Activated naive CD4-positive, alpha-beta T cell treated with Interleukin-2 at 50 U/mL for 16 hours (primary cell): ENCODE measurements at places on chromosomes 4 and X.

DNA sequence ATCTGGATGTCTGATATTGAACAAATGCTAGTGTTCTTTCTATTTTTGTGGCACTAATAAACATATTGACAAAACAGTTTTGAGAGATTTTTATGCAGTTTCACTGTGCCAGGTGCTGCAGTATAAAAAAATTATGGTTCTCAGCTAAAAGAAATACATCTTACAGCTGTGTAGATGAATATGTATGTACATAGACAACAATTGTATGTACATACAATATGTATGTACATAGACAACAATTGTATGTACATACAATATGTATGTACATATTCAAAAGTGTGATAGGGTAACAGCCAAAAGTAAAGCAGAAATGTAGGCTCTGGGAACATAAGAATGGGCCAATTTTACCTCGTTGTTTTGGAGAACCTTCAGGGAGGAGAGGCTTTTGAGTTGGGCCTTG, 390.0 kb upstream of the RPS6KA3 start:
- no peak for DNase-seq

DNA sequence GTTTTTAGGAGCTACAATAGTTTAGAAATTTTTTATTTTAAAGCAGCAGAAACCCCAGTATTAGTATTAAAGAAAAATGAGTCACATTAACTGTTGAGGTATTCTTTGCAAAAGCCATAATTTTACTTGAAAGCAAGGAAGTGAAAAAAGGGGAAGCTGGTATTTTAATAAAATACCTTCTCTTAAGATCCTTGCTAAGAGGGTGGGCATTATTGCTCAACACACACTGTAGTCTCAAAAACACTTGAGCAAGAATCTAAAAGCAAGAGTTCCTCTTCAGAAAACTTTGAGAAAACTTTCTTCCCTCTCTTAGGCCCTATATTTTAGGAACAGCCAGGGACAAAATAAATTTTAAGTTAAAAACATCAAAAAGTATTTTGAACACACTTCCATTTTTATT, 259.4 kb upstream of the DIAPH2 start:
- DNase-seq: no peak

- DNase-seq: no peak
Observed at GRCh38 chrX:119228512-119229252, 7.4 kb upstream of the PGRMC1 start.

GRCh38 chr4:53622739-53623151, 31.5 kb upstream of the LNX1 start:
- no peak for DNase-seq

DNA sequence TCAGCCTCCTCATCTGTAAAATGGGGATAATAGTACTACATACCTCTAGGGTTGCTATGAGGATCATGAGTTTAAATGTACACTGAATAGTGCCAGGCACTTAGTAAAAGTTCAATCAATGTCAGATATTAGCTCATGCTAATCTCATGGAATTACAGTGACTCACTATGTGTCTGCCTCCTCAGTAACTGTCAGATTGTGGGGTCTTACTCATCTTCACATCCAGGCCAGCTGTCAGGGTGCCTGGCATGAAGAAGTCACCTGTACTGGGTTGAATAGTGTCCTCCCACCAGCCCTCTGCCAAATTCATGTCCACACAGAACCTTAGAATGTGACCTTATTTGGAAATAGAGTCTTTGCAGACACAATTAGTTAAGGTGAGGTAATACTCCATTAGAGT, 54.3 kb upstream of the STIM2 start:
- DNase-seq: no peak

GRCh38 chr4:106875340-106875739, 160.8 kb downstream of the DKK2 start:
- DNase-seq: no peak

DNA sequence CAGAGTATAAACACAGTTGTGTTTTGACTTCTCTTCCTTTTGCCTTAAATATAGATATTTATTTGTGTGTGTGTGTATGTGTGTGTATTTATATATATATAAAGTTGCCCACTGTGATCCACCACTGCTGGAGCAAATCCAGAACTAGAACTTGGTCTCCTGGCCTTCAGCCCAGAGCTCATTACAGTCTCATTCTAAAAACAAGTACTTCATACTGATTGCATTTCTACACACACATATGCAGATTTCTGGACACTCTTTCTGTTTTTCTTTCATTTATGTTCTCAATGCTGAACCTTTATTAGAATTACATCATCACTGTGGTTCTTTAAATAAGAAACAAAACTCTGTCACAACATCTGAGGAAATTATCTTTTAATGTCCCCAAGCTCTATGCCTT, 381 bp downstream of the TXK start:
- no peak for DNase-seq

DNA sequence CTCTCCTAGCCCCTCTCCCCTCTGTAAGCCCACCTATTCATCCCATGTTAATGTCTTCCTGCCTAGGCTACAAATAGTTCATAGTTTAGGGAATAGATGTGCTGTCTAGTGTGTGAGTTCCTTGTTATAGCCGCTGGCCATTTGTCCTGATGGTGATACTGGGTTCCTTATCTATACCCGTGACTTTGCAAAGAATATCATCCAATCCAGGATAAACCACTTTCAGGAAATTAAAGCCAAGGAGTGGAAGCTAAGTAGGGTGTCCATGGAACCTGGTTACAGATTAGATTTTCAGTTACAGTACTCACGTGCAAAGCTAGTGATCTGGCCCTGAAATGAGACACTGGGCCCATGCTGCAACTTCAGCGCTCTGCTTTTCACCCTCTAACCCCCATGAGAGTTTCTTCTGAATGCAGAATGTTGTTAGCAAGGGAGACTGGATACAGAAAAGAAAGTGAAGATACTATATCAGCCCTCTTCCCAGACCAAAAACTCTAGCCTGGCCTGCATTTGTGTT, 111.4 kb downstream of the TMEM164 start:
- DNase-seq: no peak

- no peak for DNase-seq
Observed at GRCh38 chr4:74724979-74725378, 69.3 kb downstream of the BTC start.

DNA sequence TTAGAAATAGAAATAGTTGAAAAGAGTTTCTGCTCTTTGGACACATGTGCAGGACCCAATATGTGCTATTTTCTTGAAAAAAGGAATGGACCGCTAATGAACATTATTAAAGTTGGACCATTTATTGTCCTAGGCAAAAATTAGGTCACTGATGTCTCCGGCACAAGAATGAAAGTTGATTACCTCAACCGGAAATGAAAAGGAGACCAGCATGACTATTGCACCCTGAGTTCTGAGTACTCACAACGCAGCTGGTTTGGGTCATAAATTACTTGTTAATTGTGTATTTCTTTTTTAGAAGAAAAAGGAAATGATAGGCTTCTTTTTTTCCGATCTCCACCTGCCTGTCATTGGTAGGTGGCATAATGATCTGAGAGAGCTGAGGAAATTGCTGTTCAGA, 232.7 kb downstream of the ARHGAP24 start:
- no peak for DNase-seq

GRCh38 chr4:146329050-146329716, 114.8 kb downstream of the REELD1 start:
- no peak for DNase-seq

GRCh38 chr4:122450847-122451246, 5.7 kb downstream of the IL2 start:
- peak; percentile 27 for DNase-seq

- no peak for DNase-seq
Observed at GRCh38 chrX:41332408-41333002, 1.5 kb upstream of the DDX3X start.

- DNase-seq: no peak
Observed at GRCh38 chr4:77699731-77700210, 94.2 kb downstream of the CXCL13 start.

DNA sequence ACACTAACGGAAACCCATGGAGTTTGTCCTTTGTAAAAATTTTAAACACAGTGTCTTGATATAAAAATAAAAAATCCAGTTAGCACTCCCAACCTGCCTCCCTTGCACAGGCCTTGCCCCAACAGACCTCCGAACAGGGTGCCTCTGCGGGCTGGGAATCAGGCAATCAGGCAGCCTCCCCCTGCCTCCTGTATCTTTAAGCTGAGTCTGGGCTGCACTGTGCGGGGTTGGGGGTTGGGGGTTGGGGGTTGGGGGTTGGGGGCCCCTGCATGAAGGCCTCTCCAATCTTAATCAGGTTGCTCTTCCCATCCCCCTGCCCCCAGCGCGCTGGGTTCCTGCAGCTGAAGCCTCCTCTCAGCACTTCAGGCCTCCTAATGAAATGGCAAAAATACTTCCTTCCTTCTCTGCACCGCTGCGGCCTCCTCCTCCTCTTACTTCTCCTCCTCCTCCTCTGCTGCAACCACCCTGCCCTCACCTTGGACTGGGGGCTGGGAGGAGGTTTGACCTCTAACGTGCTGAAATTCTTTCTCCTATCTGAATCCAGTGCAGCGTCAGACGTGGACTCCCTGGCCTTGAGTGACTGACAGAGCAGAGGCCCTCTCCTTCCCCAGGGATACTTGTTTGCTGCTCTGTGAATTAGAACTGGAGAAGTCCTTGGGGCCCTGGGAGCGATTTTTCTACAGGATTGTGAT, 26.6 kb downstream of the NLGN3 start:
- no peak for DNase-seq

- no peak for DNase-seq
Observed at GRCh38 chr4:148790691-148791090, 348.5 kb upstream of the NR3C2 start.

DNA sequence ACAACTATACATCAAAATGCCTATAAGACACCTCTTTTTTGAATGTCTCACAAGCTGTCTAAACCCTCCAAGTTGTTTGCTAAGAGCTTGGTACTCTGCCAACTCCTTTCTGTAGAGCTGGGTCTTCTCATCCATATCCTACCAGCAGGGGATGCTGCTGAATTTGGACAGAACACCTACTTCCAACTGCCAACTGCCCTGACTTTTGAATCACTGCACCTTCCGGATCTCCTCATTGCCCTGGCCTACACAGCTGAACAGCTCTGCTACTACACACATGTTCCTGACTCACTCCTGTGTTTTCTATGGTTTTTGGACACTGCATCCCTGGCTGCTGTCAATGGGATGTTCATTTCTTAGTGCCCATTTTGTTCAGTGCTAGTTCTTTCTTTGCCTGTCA, 18.7 kb downstream of the FAM184B start:
- DNase-seq: no peak
